HT-29 (cell line): ENCODE measurements at places on chromosomes 16 and 17.

DNA sequence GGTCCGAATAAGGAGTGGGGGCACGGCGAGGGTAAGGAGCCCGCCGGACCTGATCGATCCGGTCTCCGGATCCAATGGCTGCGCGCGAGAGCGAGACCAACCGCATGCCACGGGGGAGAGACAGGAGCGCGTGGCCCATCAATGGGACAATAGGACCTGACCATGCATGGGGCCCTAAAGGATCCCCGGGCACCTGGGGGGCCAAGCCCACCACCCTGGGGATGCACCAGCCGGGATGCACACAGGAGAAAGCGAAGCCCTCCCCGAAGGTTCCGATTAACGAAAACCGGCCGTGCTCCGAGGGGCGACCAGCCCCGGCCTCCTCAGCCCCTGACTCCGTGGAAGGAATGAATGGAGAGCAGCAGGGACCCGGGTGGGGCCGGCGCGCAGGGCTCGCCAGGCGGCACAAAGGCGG lies 525 bp downstream of the JPT1 start:
- DNase-seq: peak; percentile 38

DNA sequence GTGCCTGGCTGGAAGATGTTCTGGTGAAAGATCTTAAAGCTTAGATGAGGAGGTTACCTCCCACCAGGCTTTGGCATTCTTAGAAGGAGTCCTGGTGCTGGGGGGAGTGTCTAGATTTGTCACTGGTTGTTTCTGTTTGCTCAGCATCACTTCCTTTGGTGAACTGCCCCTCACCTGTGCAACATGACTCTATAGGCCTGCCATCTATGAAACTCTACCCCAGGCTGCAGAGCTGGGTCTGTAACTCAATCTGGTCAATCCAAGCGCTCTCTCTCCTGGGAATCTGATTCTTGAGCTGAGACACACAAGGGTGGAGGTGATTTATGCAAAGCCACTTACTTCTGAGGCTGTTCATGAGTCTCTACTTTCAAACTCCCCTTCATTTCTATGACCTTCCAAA lies 399.4 kb downstream of the NPIPA7 start:
- DNase-seq: no peak

DNA sequence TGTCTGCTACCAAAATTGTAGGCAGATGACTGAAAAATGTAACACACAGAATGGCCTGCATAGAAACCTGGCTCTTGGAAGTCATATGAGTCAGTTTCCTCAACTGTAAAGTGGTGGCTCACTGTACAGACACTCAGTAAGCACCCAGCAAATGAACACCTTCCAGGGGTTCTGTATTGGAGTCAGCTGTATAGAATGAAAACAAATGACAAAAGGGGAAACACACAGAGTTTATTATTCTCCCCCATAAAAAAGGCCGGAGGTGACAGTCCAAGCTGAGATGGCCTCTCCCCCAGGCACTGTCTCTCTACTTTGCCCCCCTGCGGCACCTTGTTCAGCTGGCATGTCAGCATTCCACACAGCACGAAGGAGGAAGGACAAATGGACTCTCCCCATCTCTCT lies 6.2 kb upstream of the MEOX1 start:
- no peak for DNase-seq

- DNase-seq: no peak
Measured at GRCh38 chr17:58252141-58252540, 13.8 kb downstream of the LPO start.

- no peak for DNase-seq
Measured at GRCh38 chr16:66968847-66969246, 7.8 kb downstream of the CES3 start.

DNA sequence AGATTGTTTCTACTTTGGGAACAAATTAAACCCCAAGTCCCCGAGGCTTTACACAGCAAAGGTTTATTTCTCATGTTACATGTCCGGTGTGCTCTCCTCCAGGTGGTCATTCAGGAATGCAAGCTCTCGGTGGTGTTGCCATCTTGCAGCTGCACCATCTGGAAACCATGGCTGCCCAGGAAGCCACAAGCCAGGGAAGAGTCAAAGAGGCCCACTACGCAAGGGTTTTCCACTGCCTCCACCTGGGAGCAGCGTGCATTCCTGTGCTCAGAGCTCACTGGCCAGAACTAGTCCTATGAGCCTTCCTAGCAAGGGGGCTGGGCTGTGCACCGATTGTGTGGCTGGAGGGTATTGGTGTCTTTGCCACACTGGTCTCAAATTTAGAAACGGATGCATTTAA lies 128.8 kb upstream of the FOXF1 start:
- no peak for DNase-seq

- peak; percentile 86 for DNase-seq
Measured at GRCh38 chr17:79042421-79043190, 18.6 kb downstream of the C1QTNF1 start.

GRCh38 chr16:18062713-18063112 lies 273.8 kb downstream of the NPIPA8 start:
- no peak for DNase-seq

DNA sequence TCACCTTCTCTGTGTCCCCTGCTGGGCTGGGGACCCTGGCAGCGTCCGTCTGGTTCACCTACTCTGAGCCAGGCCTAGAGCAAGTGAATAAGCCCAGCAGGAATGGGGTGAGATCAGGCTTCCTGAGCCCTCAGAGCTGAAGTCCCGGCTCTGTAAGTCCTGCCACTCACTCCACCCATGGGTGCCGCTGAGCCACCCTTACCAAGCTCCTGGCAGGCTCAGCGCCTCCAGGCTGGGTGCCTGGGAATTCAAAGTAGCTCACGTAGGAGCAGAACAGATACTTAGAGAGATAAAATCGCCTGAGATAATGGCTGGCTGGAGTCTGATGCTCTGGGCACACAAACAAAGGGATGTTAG lies 9.8 kb upstream of the LASP1NB start:
- DNase-seq: peak; percentile 14

DNA sequence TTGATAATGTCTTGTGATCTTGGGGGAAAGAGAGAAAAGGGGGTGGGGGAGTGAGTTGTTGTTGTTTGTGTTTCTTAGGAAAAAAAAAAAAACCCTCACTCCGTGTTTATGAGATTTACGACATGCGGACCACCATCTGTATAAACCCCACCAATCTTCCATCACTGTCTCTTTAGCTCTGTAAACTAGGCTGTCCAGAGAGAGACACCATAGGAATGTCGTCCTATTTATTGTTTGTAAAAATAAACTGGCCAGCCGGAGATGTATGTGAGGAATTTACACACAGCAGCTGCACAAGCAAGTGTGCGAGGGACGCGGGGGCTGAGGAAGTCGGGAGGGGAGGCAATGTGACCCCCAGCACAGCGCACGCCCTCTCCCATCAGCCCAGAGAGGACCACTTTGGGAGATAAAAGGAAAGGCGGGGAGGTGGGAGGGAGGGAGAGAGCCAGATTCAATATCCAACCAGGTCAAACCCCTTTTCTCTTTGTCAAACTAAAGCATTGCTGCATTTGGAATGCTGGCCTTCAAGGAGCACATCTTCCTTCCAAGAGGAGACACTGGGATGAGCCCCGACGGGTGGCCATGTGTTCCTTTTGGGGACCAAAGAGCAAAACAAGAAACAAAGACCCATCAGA lies 136.2 kb upstream of the SALL1 start:
- no peak for DNase-seq

DNA sequence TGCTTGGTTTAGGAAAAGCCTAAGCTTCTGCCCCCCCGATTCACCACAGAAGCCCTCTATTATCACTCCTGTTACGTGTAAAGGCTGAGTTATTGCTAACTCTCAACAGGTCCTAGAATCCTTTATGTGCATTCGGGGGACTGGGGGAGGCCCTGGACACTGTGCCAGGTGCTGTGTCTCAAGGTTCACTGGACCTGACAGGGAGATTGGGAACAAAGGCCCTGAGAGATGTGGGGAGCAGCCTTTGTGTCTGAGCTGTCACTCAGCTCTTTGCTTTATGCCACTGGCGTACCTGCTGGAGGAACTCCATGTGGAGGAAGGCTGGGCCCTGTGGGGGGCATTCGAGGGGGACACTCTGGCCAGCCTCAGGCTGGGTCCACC lies 65.9 kb downstream of the METRNL start:
- no peak for DNase-seq

GRCh38 chr16:15510992-15511391 lies 76.6 kb downstream of the BMERB1 start:
- DNase-seq: no peak

DNA sequence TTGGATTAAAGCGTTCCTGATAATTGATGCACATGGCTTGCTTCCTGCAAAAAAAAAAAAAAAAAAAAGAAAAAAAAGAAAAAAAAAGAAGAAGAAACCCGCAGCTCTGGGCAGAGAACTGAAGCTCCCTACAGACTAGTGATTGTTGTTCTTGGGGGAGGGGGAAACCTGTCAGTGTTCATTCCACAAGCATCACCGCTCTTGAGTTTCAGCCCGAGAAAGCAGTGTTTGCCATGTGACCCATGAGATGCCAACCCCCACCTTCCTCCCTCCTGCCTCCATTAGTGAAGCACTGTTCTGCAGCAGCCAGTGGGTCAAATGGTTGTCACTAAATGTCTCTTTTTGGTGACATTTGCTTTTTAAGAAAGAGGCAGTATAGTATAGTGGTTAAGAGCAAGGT lies 1.7 kb downstream of the USP43 start:
- peak; percentile 36 for DNase-seq

GRCh38 chr17:13421581-13422130 lies 180.1 kb downstream of the HS3ST3A1 start:
- no peak for DNase-seq

GRCh38 chr17:29677824-29678223 lies 55.1 kb upstream of the CORO6 start:
- DNase-seq: no peak

GRCh38 chr17:64217249-64217691 lies 45.8 kb downstream of the TEX2 start:
- no peak for DNase-seq

GRCh38 chr16:2756288-2757015 lies 4.0 kb downstream of the SRRM2 start:
- DNase-seq: no peak

DNA sequence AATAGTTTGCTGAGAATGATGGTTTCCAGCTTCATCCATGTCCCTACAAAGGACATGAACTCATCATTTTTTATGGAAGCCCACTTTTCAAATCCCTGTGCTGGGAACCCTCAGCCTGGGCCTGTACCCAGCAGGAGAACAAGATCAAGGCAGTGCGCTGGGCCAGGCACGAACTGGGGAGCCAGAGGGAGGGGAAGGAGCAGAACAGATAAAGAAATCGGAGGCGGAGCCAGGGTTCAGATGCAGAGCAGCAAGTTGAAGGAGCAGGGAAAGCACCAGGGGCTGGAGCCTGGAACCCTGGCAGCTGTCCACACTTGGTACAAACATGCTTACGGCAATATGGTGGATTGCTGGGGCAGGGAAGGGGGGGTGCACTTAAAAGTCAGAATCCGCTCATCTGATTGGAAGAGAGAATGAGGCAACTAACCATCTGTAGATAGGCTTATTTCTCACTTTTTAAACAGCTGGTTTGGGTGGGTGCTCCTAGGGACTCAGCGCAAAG lies 107.5 kb downstream of the NOG start:
- no peak for DNase-seq
